ENCODE measurements at places on chromosomes 16 and 17.

DNA sequence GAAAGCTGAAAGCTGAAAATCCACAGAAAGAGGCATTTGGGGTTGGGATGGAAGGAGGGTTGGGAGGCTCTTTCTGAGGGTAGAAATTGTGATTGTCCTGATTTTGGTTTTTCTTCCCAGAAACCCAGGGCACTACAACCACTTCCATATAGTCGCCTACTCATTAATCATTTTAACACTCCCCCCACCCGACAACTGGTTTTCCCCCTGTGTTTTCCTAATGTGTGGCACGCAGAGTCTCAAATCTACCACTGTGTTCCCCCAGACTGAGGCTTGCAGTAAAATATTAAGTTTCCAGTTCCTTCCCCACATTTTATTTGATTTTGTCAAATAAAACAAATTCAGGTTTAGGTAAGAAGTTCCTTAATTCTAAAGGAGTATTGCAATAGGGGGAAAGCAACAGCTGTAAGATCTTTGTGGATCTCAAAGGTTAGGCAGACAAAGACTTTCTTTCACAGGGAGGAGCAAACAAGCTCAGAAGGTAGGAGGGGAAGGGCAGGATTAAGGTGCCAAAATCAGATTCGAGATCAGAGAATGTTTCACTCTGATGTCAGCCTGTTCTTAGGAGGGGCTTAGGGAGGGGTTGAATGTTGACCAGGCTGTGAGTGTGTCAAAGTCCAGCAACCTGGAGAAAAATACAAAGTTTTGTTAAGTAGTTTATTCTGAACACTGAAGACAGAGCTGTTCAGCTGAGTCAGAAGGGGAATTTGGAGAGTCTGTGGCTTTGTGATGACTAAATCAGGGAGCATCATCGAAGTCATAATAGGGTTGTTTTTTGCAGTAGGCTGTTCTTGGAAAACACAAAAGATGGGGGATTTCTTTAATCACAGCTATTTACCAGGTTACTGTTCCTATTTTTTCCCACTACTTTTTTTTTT is 3.6 kb downstream of the ZNF267 start:
- peak; percentile 79 for DNase-seq

DNA sequence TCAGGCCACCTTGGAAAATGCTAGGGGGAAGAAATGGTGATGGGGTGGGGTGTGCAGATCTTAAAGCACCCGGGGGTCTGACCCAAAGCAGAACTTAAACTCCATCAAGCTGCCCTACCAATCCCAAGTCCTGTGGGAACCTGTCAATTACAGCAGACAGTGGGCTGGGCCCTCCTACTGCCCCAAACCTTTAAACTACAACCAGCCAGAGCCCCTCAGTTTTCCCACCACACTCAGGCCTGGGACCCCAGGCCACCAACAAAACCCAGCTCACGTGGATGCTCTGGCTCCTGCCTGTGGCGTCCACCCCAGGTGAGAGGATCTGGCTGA is 2.7 kb downstream of the MYO18A start:
- no peak for DNase-seq

- DNase-seq: no peak
Measured at GRCh38 chr16:4089251-4089810, 26.9 kb downstream of the ADCY9 start.

- peak; percentile 9 for DNase-seq
Measured at GRCh38 chr17:78839762-78840529, 668 bp downstream of the USP36 start.

- no peak for DNase-seq
Measured at GRCh38 chr16:80656711-80657150, 115.9 kb downstream of the DYNLRB2 start.

GRCh38 chr17:64217249-64217691 is 45.8 kb downstream of the TEX2 start:
- DNase-seq: no peak

GRCh38 chr17:66675273-66675990 is 159.5 kb upstream of the CACNG5 start:
- no peak for DNase-seq

- peak; percentile 40 for DNase-seq
Measured at GRCh38 chr17:15490634-15491261, 23.3 kb upstream of the CDRT4 start.

GRCh38 chr16:77137045-77137444 is 53.9 kb upstream of the MON1B start:
- DNase-seq: no peak

DNA sequence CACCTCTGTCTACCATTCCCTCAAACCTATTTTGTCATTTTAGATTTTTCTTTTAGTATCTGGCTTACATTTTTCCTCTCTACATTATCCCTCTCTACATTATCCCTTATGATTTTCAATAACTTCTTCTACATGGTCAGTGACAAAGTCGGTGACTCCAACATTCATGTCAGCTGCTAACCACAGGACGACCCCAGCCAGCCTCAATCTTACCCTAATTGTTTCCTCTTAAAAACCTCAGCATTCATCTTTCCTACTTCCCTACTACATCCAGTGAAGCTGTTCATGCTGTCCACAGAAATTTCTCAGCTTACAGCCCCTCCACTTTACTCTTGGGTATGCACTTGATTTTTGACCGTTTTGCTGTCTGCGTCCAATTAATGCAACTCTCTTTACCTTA is 8.3 kb downstream of the MYH10 start:
- DNase-seq: no peak

DNA sequence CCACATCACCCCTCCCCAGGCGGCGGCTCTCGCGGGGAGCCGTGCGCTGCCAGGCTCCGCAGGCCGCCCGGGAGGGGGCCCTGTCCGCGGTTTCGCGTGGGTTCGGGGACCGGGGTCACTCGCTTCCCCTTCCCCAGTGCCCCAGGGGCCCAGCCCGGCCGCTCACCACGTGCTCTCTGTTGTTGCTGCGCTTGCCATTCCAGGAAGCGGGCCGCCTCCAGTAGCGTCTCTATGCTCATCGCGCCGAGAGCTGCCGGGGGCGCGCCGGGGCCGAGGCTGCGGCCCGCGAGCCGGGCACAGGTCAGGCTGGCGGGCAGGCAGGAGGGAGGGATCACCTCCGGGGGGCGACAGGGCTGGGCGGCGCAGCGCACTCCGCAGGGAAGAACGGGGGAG is 390 bp downstream of the MNT start:
- peak; percentile 42 for DNase-seq

DNA sequence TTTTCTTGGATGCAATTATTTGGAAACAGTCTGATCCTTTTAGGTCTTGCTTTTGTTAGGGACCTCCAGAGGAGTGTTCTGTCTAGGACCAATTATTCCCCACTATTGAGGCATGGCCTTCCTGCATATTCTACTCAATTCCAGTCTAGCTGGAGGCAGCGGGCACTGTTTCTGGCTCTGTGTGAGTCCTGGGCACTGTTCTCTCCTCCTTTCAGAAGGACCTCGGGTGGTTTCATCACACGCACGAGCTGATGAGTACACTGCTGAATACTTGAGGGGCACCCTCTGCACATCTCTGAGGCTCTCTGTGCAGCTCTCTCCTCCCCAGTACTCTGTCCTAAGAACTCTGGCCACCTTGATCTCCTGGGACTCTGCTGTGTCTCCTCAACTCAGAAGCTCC is 30.7 kb downstream of the DYNLL2 start:
- DNase-seq: no peak

DNA sequence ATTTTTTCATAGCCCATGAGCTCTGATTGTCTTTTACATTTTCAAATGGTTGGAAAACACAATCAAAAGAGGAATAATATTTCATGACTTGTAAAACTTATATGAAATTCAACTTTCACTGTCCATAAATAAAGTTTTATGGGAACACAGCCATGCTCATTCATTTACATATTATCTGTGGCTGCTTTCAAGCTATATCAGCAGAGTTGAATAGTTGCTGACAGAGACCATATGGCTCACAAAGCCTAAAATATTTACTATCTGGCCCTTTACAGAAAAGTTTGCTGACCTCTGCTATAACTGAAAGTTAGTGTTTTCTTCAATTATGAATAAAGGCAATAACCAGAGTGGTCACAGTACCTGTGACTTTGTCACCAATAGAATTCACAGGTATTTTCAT is 128.2 kb upstream of the GNAO1 start:
- no peak for DNase-seq

DNA sequence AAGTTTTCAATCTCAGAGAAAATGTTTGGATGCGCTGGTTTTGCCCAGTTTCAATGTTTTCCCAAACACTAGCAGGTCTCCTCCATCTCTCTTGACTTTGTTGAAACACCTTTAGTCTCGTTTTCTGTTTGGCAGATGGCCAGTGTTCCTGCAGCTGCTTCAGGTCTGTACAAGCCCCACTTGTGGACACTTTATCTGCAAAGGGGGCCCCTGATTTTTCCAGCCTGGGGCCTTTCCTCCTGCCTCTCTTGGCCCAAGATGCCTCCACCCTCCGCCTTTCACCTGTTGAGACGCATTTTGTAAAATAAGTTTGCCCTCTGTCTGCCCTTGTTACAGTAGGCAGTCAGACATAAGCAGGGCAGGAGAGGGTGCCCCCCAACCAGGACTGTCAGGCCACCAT is 21.8 kb upstream of the PRM1 start:
- no peak for DNase-seq

- DNase-seq: no peak
Measured at GRCh38 chr17:360092-360750, 7.6 kb upstream of the RPH3AL start.

GRCh38 chr17:79732254-79732653 is 1.5 kb downstream of the ENPP7 start:
- DNase-seq: no peak

DNA sequence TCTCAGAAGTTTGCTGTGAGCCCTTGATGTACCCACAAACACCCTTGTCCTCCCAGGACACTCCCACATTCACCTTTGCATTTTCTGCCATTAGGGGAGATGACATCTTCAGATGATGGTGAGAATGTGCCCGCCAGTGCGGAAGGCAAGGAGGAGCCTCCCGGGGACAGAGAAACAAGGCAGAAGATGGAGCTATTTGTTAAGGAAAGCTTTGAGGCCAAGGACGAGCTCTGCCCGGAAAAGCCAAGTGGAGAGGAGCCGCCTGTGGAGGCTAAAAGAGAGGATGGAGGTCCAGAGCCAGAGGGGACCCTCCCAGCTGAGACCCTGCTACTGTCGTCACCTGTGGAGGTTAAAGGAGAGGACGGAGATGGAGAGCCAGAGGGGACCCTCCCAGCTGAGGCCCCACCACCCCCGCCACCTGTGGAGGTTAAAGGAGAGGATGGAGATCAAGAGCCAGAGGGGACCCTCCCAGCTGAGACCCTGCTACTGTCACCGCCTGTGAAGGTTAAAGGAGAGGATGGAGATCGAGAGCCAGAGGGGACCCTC is 17.0 kb downstream of the TAF1C start:
- no peak for DNase-seq

DNA sequence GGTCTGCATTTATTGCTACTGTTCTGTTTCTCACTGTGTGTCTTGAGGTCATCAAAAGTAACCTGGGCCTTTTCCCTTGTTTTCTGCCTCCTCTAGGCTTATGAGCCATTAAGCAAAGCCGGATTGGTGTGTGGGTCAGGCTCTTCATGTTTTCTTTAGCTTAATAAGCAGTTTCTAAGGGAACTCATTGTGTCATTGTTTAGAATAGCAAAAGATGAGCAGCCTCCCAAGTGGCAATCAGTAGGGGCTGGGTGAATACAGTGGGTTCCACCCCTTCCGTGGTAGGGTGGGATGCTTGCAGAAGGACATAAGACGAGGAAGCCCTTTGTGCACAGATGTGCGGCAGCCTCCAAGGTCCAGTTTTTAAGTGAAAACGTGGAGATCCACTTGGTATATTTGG is 34.5 kb downstream of the ABCC1 start:
- DNase-seq: no peak

GRCh38 chr17:41446806-41447205 is 6.0 kb upstream of the KRT38 start:
- DNase-seq: peak; percentile 91

- no peak for DNase-seq
Measured at GRCh38 chr17:60314423-60314822, 77.5 kb downstream of the USP32 start.

DNA sequence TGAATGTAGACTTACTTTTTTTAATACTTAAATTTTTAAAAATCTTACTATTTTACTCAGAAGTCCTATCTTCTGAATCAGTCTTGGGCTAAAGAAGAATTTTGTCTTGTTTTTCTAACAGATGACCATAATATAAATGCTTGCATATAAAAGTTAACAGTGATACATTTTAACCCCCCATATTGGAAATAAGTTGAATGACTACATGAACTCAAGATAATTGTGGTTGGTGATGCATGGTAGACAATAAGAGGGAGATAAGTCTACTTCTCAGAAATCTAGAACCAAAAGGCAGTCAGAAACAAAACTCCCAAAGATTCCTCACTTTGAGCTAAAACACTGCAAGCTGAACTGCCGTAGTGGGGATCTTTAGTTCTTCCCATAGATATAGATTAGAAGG is 868.4 kb upstream of the SOX9 start:
- no peak for DNase-seq

GRCh38 chr16:18969855-18970240 is 13.9 kb upstream of the TMC7 start:
- no peak for DNase-seq

All from NCI-H226 (cell line).